ENCODE measurements at places on chromosomes 5 and 9.

DNA sequence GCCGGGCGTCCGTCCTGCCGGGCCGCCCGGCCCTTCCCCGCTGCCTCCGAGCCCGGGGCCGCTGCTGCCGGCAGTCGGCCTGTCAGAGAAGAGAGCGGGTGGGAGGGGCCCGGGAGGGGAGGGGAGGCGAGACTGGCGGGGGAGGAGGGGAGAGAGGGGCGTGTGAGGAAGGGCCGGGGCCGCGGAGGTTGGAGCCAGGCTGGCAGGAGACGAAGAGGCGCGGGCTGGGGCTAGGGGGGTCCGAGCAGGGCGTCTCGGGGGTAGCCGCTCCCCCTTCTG is 570 bp downstream of the CREBRF start:
- no peak for DNase-seq

DNA sequence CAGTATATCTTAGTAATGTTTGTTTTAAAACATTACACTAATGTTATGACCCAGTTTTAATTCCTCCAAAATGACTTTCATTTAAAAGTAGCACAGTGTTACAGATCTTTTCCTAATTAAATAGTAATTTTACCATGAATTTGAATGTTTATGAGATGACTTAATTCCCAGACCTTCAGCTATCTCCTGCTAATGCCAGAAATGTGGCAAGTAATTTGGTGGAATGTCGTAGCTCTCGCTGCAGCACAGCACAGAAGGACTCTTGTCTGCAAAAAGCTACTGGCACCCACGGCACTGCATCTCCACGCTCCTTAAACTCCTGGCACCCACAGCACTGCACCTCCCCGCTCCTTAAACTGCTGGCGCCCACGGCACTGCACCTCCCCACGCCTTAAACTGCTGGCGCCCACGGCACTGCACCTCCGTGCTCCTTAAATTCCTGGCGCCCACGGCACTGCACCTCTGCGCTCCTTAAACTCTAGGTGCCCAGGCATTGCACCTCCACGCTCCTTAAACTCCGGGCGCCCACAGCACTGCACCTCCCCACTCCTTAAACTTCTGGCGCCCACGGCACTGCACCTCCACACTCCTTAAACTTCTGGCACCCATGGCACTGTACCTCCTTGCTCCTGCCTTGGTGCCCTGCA is 163.1 kb downstream of the CDK5RAP2 start:
- DNase-seq: no peak

DNA sequence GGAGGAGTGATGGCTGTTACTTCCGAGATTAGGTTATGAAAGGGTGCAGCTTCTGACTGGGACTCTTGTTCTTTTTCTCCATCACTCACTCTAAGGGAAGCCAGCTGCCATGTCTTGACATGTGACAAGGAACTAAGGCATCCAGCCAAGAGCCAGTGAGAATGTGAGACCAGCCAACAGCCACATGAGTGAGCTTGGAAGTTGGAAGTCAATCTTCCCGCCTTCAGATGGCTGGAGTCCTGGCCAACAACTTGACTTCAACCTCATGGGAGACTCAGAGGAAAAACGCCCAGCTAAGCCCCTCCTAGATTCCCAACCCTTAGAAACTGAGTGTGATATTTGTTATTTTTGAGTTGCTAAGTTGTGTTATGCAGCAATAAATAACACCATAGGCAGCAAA is 201.1 kb downstream of the SNX18 start:
- peak; percentile 77 for DNase-seq

GRCh38 chr5:88952996-88953643 is 70.1 kb upstream of the MEF2C start:
- no peak for DNase-seq

GRCh38 chr5:93331241-93331640 is 249.8 kb downstream of the NR2F1-AS1 start:
- no peak for DNase-seq

GRCh38 chr5:74372051-74372450 is 268.5 kb downstream of the ENC1 start:
- DNase-seq: no peak

DNA sequence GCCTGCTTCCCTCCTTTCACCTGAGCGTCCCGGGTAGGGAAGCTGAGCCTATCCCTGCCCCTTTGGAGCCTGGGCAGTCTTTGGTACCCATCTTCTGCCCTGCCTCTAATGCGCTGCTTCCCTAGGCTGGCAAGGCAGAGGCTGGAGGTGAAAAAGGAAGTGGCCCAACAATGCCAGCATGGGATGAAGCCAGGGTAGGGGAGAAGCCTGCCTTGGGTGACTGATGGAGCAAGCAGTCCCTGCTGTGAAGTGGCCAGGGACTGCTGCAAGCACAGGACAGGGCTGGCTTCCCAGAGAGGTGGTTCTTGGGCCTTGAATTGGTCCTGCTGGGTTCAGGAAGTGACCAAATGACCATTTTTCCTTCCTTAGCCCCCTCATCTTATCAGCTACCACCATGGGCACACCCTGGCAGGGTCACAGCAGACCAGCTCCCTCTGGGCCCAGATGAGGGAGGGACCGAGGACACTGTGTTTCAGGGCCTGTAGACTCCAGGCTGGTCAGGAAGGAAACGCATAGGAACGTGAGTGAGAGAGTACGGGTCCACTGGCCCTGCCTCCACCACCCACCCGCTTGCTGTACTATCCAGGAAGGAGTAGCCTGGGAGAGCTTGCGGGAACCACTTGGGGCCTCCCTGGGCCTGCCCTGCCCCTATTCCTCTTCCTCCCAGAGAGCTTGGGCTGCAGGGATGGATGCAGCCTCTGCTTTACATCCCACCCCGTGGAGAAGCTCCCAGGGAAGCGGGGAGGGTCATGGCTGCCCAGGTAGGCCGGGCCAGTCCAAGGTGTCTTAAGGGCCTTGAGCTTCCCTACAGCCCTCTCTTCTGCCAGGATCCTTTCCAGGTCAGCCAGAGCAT is 102.6 kb downstream of the DAB2IP start:
- no peak for DNase-seq

GRCh38 chr9:34541540-34541939 is 18.8 kb upstream of the ENHO start:
- DNase-seq: no peak

- DNase-seq: no peak
These were observed 11.7 kb downstream of the MPDZ start for GRCh38 chr9:13267743-13268142.

GRCh38 chr5:174723315-174723978 is 935 bp upstream of the MSX2 start:
- DNase-seq: no peak

DNA sequence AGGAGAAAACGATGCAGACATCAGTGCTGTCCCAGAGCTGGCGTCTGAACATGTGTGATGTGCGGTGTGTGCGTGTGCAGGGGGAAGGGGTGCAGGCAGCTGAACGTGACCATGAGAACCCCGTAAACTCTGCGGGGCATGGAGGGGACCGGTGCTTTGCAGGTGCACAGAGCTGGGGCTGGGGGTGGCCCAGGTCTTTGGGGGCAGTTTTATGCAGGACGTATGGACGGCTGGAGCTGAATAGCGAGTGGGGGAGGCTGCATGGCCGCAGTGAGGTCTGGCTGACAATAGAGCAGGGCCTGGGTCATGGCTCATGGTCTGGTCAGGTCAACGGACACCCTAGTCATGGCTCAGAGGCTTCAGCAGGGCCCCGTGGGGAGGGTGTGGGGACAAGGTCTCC is 3.3 kb upstream of the EXOC3 start:
- peak; percentile 23 for DNase-seq

DNA sequence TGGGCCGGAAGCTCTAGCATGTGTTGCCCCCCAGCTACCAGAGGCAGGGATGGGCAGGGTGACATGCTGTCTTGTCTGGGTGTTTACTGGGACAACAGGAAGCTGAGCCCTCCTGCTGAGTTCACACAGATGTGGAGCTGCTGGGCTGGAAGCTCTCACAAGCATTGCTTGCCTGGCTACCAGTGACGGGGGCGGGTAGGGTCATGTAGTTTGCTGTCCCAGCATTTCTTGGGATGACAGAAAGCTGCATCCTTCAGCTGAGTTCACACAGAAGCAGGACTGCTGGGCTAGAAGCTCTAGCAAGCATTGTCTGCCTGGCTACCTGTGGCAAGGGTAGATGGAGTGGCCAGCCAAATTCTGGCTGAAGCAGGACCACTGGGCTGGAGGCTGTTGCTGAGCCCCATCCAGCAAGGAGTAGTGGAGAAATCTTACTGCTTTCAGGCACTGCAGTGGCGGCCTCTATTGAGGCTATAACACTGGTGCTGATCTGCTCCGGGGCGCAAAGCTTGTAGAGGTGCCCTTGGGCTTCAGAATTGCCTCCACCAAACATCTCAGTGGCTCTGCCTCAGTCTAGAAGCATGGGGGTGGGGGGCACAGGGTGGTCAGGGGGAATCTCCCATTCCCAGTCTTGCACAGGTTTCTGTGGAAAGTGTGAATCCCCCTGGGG is 25.1 kb downstream of the POLK start:
- no peak for DNase-seq

- DNase-seq: no peak
These were observed 1.9 kb downstream of the ISOC1 start for GRCh38 chr5:129096382-129096991.

GRCh38 chr9:101727612-101728524 is 10.6 kb downstream of the GRIN3A start:
- no peak for DNase-seq

- DNase-seq: no peak
These were observed 89.5 kb downstream of the ICE1 start for GRCh38 chr5:5511904-5512416.

DNA sequence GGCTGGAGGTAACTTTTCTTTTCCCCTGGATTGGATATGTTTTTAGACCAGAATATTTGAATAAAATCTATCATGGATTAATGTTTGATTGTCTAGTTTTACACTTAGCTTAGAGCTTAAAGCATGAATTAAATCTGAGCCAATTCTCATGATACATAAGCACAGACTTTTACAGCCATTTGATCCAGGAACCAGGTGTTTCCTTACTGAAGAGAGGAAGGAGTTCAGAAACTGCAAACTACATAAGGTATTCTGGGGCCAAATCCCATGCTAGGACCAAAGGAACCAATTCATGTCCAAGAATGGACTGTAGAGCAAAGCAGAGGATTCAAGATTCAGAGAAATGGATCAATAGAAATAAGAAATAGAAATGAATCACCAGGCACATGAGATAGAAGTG is 360.4 kb upstream of the ZNF608 start:
- no peak for DNase-seq

DNA sequence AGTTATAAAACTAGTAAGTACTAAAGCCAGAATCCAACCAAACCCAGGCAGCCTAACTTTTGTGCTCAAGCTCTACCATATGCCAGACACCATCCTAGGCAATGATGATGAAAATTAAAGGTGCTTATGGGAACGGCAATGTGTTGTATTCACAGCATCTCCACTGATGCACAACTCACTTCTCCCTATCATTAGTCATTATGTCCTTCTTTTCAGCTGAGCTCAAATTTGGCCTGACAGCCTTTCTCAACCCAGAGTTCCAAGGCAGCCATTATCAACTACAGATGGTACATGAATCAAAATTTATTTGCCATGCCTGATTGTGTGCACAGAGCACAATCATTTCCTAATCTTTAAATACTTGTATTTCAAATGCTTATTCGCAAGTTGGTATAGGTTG is 121.6 kb upstream of the TNPO1 start:
- no peak for DNase-seq

DNA sequence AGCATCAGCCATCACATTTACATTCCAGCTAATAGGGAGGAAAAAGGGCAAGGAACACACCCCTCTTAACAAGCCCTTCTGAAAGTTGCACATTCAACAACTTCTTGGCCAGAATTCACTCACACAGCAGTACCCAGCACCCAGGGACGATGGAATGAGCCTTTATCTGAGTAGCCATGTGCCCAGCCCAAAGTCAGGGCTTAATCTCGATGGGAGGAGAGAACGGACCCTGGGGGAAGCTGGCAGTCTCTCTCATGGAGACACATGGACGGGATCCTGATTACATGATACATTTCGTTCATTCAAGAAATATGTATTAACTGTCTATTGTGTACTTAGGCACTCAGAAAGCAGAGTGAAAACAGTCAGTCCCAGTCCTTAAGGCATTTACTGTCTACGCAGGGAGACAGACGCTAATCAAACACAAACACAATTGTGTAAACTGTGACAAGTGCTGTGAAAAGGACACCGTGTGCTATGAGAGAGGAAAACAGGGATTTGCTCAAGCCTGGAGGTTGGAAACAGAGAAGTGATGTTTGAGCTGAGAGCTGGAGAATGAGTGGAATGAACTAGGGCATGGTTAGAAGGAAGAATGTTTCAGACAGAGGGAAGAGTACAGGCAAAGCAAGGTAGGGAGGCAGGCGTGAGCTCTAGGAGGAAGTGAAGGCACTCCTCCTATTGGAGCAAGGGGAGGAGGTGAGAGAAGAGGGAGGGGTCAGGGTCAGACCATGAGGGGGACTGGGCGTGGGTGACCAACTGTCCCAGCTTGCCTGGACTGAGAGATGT is 7.4 kb downstream of the OTULINL start:
- no peak for DNase-seq

DNA sequence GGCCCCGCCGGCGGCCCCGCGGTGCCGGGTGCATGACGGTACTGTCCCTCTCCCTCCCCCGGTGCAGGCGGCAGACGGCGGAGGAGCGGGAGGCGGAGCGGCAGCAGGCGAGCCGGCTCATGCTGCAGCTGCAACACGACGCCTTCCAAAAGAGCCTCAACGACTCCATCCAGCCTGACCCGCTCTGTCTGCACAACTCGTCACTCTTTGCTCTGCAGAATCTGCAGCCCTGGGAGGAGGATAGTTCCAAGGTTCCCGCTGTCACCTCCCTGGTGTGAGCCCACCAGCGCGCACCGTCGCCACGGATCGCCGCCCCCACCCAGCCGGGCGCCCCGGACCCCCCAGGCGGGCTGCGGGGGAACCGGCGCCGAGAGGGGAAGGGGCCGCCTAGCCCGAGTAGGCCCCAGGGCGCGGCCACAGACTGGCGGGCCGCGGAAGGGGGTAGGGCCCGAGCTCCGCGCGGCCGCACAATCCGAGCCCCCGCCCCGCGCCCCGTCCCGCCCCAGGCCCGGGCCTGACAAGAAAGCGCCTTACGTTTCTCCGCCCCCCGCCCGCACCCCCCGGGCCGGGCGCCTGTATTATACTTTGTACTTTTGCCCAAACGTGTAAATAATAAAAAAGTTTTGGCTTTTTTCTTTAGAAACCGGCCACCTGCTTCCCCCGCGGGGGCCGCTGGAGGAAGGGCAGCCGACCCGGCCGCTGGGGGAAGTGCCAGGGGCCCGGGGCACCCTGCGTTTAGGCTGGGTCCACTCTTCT is 2.5 kb downstream of the TLX3 start:
- DNase-seq: peak; percentile 61
